Parietal lobe (tissue), 2 donors: ENCODE measurements at places on chromosomes 1 and 21. TPM values are rescaled to one million over a fixed set of nuclear protein-coding genes. Genes with fewer than 3 reads are reported as not detected.

SLC26A9 gene
- total RNA-seq, result not detected

SYNC gene
- total RNA-seq, result 3.8 TPM

LRRC8B gene
- 26.6 TPM for total RNA-seq

KRTAP13-1 gene
- total RNA-seq, result not detected

OR2L3 gene
- total RNA-seq, result 2.8 TPM
